ENCODE measurements at places on chromosomes 4 and X.

GRCh38 chr4:98706200-98706813 is 47.9 kb upstream of the TSPAN5 start:
- no peak for DNase-seq

DNA sequence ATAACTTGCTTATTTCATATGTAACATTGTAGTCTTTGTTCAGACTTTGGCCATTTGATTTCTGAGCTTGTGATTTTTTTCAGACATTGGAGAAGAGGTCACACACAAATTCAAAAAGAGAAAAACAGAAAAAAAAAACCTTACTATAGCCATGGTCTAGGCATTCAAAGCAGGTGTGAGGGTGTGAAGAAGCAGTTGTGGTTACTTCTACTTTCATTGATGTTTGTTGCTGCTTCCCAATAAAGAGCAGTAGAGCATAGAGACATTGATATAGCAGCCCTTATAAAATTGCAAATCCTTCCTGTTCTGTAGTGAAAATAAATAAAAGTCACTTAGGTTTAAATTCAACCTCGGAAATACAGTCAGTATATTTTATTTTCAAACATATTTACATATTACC is 671.6 kb downstream of the GRXCR1 start:
- no peak for DNase-seq

- no peak for DNase-seq
These were observed 607.8 kb upstream of the ZFP42 start for GRCh38 chr4:187387739-187388138.

- DNase-seq = no peak
These were observed 85.0 kb downstream of the TEX13C start for GRCh38 chrX:125404667-125405160.

GRCh38 chr4:122584519-122584918 is 36.3 kb downstream of the IL21 start:
- no peak for DNase-seq

DNA sequence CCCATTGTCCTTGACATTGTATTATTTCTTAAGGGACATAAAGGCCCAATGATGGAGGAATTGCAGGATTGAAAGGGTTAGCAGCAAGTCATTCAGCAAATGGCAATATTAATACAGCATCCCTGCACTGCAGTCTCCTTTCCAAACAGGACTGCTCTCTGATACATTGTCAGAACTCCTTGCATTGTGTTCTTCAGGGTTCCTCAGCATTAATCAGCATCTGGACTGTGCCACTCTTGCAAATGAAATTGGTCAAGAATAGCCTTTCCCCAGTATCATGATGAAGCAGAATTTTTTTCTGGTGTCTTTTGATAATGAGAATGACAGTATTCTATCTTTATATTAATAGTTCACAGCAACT is 272.6 kb upstream of the HAND2 start:
- DNase-seq = no peak

Measured in activated naive CD4-positive, alpha-beta T cell (primary cell).